ENCODE measurements at places on chromosomes 16 and 17.
A peak's percentile ranks its signal among the peaks of the same experiment; 100 is the strongest.

- DNase-seq = no peak
Observed at GRCh38 chr17:57541472-57542394, 203.4 kb downstream of the CCDC182 start.

GRCh38 chr17:7667656-7668406 lies 17.1 kb downstream of the ATP1B2 start:
- DNase-seq = no peak

DNA sequence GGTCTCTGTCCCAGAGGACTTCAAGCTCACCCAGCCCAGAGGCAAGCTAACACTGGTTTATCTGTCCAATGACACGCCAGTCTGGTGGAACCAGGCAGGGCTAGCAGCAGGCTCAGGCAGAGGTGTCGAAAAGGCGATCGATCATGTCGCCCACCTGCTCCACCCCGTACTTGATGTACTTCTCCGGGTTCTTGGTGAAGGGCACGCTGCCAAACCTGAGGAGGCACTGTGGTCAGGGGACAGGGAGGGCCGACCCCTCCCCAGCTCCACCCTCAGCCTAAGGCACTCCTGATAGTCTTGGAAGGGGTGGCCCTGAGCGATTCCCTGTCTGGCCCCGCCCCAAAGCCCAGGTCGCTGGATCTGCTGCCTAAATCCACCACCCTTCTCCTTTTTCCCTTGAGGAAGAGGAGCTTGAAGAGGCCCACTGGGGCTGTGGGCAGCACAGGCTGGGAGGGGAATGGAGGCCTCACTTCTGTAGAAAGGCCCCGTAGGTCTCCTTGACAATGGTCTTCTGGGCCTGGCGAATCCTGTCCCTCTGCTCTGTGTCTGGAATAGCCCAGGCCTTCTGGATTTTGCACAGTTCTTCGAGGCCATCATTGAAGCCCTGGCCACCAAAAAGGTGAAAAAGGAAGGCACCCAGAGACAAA lies 4.7 kb downstream of the ZACN start:
- no peak for DNase-seq

DNA sequence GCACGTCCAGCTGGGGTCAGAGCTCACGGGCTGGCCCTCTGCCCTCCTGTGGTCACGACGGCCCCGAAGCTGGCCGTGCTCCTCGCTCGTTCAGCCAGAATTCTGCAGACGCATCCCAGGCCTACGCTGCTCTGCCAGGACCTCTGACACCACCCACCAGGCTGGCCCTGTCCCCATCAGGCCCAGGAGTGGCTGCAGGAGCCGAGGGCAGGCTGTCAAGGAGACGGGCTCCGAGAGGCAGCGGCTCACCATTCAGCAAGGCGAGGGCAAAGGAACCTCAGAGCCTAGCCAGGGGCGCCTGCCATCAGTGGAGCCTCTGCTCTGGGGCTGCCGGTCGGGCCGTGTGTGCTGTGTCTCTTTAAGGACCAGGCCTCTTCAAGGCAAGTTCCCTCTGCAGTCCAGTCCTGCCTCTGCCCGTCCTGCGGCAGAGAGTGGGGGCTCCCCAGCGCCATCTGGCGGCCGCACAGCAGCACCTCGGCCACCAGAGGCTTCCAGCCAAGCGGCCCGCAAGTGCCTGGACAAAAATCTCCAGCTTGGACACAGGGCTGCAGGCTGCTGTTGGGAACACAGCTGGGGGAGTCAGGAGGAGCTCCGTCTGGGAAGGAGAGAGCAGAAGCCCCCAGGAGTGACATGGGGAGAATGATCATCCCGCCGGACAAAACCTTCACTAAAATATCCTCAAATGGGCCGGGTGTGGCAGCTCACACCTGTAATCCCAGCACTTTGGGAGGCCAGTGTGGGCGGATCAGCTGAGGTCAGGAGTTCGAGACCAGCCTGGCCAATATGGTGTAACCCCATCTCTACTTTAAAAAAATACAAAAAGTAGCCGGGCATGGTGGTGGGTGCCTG lies 7.4 kb upstream of the ABR start:
- peak; percentile 79 for DNase-seq

GRCh38 chr16:28537964-28538732 lies 626 bp downstream of the NUPR1 start:
- DNase-seq = no peak

DNA sequence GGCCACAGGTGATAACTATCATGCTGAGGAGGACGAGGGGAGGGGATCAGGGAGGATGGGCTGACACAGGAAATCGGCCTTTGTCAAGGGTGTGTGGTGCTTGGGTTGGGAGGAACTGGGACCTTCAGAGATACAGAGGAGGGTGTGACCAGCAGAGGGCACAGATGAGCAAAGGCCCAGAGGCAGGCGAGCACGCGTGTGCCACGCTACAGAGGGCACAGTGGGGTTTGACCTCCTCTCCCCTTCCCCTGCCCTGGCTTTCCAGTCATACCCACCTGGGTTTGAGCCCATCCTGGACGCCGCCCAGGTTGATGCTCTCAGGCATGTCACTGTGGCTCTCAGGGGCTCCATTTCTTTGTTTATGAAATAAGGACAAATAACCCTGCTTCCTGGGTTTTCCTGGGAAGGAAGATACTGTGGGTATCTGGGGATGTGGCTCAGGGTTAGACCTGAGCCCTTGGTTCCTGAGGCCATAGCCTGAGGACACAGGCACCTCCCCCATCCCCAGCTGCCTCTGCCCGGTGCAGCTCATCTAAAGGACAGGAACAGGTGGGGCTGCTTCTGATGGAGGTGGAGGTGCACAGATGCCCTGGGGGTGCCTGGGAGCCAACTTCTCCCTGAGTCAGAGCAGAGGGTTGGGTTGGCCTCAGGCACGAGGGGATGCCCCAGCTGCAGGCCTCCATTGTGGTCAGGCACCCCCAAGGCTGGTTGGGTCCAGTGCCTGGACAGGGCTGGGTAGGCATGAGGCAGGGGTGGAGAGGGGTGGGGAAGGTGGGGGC lies 51.8 kb downstream of the BEAN1 start:
- peak; percentile 85 for DNase-seq

- DNase-seq = no peak
Observed at GRCh38 chr16:88195911-88196465, 186.8 kb upstream of the ZNF469 start.

DNA sequence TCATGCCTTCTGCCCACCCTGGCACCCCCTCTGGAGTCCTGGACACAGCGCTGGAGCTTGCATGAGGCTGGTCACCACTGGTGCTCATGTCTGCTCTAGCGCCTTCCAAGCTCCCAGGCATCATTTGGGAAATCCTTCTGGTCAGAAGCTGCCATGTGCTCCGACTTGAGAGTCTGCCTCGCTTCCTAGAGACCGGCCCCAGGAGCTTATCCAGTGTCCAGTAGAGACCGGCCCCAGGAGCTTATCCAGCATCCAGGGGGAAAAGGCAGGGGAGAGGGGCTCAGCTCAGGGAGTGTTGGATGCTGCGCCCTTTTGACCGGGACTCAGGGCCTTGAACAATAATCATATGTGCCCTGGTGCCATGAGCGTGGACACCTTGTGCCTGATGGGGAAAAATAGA lies 106.3 kb downstream of the RAP1GAP2 start:
- no peak for DNase-seq

- no peak for DNase-seq
Observed at GRCh38 chr17:8417806-8418205, 17.9 kb upstream of the NDEL1 start.

DNA sequence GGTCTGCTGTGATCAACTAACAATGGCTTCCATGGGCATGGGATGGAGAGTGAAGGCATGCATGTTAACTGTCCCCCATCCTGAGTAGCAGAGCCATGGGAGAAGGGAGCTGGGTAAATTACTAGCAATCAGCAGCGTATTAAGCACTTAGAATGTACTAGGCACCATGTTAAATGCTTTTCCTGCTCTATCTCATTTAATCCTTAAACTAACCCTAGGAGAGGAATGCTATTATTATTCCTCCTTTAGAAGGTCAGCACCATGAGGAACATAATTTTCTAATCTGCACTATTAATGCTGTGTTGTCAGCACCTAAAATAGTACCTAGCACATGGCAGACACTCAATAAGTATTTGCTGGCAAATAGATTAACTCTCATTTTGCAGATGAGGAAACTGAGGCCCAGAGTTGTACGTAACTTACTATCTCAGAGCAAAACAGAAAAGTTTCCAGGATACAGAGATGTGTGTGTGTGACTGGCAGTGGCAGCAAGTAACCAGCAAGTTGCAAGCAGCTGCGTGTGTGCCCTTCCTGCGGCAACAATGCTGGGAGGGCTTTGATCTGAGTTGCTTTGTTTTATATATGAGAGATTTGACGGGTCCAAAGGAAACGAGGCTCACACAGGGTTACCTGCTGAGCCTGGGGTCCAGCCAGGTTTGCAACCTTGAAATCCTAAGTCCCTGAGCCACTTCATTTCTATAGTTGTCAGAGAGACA lies 6.5 kb upstream of the KLHL36 start:
- no peak for DNase-seq

GRCh38 chr16:81927561-81928185 lies 83.6 kb downstream of the SDR42E1 start:
- no peak for DNase-seq
